ENCODE measurements at places on chromosomes 11 and 22.
A peak's percentile ranks its signal among the peaks of the same experiment; 100 is the strongest.

DNA sequence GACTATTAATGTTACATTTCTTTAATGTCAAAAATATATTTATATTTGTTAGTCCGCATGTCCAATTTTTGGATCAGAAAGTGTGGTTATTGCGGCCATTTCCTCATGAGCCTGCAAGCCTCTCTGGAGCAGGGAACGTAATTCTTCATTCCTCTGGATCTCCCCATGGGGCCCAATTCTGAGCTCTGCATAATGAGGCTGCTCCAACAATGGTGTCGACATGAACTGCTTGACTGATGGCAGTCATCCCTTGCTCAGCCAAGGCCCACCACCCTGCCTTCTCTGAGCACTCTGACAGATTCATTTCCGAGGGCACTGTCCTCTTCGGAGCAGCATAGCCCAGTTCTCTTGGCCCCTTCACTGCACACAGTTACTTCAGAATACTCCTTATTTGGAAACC, 3.1 kb upstream of the HEPACAM start:
- no peak for DNase-seq

- no peak for DNase-seq
These were observed 60.5 kb upstream of the FGF3 start for GRCh38 chr11:69879729-69880005.

DNA sequence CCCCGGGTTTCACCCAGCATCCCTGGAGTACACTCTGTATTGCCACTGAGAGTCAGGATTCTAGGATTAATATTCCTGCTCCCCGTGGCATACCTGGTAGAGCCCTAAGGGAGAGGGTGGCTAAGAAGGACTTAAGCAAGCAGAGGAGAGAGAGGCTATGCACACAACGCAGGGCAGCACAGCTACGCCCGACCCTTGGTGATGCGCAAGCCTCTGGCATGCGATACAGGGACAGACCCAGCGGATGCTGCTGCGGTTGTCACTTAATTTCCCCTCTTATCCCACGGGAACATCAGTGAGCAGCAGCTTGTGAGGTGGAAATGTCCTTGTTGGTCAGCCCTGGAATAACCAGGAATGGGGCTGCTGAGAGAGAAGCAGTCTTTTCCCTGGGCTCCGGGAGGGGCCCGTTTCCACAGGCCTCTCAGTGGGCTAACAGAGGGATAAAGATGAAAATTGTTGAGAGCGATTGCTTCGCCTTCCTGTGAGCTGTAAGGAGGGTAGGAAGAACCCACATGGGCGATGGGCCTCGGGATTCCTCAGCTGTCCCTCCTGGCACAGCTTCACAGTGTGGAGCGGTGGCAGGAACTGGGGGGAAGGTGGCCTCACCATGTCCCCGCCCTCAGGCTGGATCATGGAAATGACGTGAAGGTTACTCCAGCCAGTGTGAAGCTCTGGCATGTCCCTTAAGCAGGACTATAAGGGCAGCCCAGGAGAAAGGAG, 48.4 kb upstream of the RAB1B start:
- DNase-seq, result no peak

- DNase-seq, result no peak
These were observed 17.5 kb upstream of the TMPRSS4 start for GRCh38 chr11:118059246-118059940.

GRCh38 chr22:29224121-29224858, 18.6 kb downstream of the EMID1 start:
- peak; percentile 21 for DNase-seq

- DNase-seq, result no peak
These were observed 396.0 kb downstream of the TBC1D22A start for GRCh38 chr22:47158457-47158856.

DNA sequence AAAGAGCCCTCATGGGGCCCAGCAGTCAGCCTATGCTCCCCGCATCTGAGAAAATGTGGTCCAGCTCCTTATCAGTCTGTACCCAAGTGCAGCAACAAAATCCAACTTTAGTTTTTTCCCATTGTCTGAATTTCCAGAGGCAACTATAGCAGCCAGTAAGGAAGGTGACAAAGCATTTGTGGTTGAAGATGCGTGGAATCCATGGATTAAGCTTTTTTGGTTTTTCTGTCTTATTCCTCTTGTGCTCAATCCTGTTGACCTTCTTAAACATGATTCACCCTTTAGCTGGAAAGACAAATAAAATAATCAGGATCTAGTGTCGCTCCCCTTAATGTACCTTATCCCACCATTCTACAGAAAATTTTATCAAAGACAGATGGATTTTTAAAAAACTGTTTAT, 14.3 kb downstream of the GDPD4 start:
- peak; percentile 16 for DNase-seq

GRCh38 chr11:19777377-19778102, 64.9 kb downstream of the NAV2 start:
- DNase-seq, result no peak

GRCh38 chr11:78594814-78595213, 20.1 kb upstream of the NARS2 start:
- DNase-seq, result no peak

DNA sequence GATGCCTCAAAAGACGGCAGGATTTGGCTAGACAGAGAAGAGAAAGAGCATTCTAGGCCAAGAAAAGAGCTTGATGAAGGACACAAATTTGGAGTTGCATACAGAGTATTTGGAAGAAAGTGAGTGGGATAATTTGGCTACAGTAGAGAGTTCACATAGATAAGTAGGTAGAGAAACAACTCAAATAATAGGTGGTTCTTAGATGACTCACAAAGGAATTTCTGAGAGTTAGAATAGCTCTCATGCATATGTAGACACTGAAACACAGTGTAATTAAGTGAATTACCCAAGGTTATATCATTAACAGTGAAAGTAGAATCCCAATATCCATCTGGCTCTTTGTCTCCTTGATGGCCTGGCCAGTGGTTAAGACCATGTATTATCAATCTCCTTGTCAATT, 228.6 kb upstream of the DDI1 start:
- no peak for DNase-seq

DNA sequence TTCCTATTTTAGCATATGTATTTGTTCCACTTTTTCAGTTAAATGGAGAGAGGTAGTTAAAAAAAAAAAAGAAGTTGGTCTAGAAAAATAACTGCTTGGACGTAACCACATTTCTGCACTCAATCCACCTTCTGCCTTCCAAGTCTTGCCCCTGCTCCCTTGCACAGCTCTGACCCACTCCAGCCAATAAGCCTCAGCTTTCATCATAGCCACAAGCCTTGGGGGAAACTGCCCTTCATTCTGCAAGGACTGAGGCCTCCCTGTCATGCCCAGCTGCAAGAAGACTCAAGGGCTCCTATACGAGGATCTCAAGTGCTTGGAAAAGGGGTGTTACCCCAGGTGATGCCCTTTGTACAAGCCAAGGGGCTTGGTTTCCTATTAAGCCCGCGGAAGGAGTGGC, 36.0 kb upstream of the OAF start:
- no peak for DNase-seq

GRCh38 chr11:96318850-96319249, 24.1 kb downstream of the MAML2 start:
- DNase-seq, result no peak

GRCh38 chr11:86565801-86566312, 106.6 kb downstream of the ME3 start:
- no peak for DNase-seq

GRCh38 chr11:1508491-1508891, 21.9 kb upstream of the MOB2 start:
- no peak for DNase-seq

GRCh38 chr22:40345815-40346184, 500 bp upstream of the ADSL start:
- no peak for DNase-seq

- DNase-seq, result no peak
These were observed 1.7 kb downstream of the DRD4 start for GRCh38 chr11:638631-639331.

DNA sequence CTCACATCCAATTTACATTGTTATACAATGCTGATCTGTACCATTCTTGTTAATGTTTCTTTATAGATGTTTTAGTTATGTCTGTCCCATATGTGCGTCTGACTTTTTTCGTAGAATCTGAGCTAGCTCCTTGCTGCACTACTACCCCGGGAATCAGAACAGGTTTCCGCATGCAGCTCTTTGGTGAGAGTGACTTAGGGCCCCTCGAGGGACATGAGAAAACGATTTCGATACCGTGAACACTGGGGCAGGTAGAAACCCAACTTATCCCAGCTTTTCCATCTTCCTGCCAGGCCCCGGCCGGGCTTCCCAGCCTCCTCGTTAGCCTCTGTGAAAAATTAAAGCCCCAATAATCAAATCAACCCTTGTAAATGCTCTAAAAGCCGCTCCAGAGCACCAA, 23.4 kb upstream of the PKNOX2 start:
- DNase-seq, result no peak

DNA sequence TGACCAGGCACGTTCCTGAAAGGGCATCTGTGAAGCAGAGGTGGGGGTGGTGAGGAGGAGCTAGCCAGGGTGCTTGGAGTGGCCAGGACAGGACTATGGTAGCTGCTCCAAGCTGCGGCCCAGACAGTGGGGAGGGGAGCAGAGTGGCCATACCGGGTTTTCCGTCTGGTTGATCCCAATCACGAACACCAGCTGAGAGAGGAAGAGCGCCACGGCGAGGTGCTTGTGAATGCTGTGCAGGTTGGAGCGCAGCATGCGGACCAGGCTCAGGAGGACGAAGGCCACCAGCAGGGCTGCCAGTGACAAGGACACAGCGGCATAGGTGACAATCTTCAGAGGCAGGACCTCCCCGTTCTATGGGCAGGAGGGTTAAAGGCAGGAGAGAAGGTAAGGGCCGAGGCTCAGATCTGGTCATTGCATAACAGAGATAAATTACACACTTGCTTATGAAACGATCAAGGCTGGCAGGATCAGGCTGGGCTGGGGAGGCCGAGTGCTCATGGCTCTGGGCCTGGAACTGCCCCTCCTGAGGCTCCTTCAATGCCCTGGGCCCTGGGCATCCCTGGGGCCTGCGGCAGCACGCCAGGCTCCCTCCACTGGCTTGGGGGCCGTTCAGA, 41.5 kb downstream of the TRMU start:
- DNase-seq, result peak; percentile 43

DNA sequence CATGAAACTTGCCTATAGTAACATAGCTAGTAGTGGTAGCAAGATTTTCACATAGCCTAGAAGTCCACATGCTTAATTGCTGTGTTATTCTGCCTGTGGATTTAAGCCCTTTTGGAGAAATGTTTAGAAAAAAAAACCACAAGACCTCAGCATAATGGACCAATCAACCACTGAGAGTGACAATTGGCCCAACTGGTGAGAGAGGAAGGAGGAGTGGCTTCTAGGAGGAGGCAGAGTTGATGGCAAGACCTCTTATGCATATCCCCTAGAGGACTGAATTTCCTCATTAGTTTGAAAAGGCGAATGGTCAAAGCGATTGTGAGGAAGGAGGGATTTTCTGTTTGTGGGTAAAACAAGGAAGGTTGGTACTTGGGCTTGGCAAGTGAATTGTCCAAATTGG, 30.6 kb downstream of the NNMT start:
- DNase-seq, result no peak

GRCh38 chr11:124725719-124726105, 14.0 kb upstream of the NRGN start:
- peak; percentile 44 for DNase-seq

Data from myocyte (in vitro differentiated cells).